A172 (cell line): ENCODE measurements at places on chromosomes 7 and 10. TPM values are rescaled to one million over a fixed set of nuclear protein-coding genes. Genes with fewer than 3 reads are reported as not detected.

DNA sequence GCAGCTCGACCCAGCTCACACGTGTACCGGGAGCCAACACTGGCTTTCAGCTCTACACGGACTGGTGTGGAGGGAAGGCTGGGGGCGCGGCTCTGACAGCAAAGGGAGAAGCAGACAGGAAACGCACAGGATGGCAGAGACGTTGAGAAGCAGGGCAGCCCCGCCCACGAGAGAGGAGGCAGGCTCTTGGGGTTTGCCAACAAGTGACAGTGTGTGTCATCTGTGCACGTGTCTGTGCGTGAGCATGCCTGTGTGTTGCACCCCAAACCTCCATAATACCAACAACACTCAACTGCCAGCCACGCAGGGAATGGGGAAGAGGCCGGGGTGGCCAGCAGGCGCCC lies 64.4 kb upstream of the PDGFA start:
- peak; percentile 63 for DNase-seq

Gene ATRNL1
- total RNA-seq: 11.4 and 15.2 TPM in 2 replicates

DNA sequence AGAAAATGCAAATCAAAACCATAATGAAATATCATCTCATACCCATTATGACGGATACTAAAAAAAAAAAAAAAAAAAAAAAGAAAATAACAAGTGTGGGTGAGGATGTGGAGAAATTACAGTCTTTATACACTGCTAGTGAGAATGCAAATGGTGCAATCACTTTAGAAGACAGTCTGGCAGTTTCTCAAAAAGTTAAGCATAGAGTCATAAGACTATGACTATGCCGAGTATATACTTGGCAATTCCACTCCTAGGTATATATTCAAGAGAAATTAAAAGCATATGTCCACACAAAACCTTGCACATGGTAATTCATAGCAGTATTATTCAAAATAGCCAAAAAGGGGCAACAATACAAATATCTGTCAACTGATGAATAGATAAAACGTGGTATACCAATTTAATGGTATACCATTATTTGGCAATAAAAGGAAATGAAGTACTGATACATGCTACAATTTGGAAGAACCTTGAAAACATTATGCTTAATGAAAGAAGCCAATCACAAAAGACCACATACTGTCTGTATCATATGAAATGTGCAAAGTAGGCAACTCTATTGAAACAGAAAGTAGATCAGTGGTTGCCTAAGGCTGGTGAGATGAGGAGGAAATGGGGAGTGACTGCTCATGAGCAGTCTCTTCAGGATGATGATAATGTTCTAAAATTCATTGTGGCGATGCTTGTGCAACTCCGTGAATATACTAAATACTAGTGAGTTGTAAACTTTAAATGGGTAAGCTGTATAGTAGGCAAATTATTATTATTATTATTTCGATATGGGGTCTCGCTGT lies 90.1 kb upstream of the NANOS1 start:
- DNase-seq: no peak

Gene ECHDC3
- not detected in 2 replicates for total RNA-seq

Gene ZNF775
- total RNA-seq: 5.7 and 11.1 TPM in 2 replicates

GRCh38 chr7:43585562-43585961 lies 2.7 kb downstream of the STK17A start:
- peak; percentile 34 for DNase-seq

Gene COL13A1
- 0.86 and 1.1 TPM in 2 replicates for total RNA-seq

Gene C10orf105
- not detected in 2 replicates for total RNA-seq

- DNase-seq: no peak
These were observed 151.3 kb downstream of the REEP3 start for GRCh38 chr10:63672491-63672890.

- no peak for DNase-seq
These were observed 259.7 kb downstream of the CALN1 start for GRCh38 chr7:72152161-72153131.

Gene NT5C2
- 96.1 and 135 TPM in 2 replicates for total RNA-seq

Gene EMX2
- total RNA-seq: 0.05 and 0.81 TPM in 2 replicates

- no peak for DNase-seq
These were observed 6.9 kb downstream of the PFKP start for GRCh38 chr10:3074145-3074665.

Gene CDNF
- 1.2 and 1.8 TPM in 2 replicates for total RNA-seq

DNA sequence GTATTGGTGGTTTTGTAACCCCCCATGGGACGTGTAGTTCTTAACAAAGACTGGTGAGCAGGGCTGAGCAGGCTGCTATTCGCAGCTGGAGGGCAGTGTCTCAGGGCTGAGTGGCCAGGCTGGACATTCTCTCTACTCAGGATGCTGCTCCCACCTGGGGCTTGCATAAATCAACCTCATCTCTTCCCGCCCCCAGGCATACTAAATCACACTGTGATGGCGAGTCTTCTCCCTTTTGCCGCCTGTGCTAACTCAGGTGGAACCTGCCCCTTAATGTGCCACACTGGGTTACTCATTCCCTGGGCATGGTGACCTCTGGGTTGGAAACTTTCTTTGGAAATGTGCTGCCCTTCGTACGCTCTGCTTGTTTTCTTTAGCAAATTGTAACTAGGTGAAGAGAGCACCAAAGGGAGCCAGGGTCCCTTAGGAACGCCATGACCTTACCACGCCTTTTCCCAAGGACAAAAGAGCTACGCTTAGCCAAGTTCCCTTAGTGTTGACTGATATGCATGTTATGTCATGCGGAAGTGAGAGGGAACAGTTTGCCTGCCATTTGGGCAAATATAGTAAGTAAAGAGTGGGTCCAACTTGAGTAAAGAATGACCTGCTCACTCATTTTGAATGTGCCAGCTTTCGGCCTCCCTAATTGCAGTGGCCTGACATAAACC lies 40.4 kb upstream of the COBL start:
- no peak for DNase-seq

Gene ACSL5
- 0.91 and 0.96 TPM in 2 replicates for total RNA-seq

DNA sequence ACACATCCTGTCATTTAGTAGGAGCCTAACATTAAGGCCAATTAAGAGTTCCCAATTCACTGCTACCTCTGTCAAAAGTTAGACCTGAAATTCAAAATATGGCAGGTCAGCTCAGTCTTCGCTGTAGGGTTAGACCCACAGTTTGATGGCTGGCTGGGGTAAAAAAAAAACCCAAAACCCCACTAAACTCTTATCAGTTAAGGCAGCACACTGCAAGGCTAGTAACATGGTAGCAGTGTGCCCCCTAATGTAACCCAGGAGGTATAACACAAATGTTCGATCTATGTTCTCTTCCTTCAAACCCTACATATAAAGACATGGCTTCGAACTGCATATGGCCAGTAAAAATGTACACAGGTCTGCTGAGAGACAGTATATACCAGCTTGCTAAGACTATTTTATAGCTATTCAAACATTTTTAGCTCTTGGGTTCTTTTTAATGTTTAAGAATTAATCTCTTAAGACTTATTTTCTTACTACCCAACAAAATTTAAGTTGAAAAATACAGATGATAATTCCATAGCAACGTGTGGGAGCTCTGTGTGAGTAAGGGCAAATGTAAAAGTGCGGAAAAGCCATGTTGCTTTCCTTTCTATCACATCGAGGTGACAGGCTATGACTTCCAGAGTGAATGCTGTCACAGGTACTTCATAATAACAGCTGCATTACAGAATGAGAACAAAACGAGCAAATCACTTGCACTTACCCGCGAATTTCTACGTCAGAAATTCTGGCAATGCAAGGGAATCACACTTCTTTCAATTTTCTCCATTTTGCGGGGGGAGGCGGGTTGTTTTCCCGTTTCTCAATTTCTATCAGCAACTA lies 168.4 kb upstream of the IMMP2L start:
- peak; percentile 28 for DNase-seq

- DNase-seq: no peak
These were observed 3.5 kb downstream of the FOXP2 start for GRCh38 chr7:114418117-114418516.

Gene HOXA6
- 0.48 TPM in 1 of 2 replicates, not detected in the other for total RNA-seq

GRCh38 chr10:71249996-71250395 lies 37.6 kb downstream of the UNC5B start:
- no peak for DNase-seq

GRCh38 chr7:81447351-81447952 lies 322.4 kb downstream of the HGF start:
- peak; percentile 78 for DNase-seq

DNA sequence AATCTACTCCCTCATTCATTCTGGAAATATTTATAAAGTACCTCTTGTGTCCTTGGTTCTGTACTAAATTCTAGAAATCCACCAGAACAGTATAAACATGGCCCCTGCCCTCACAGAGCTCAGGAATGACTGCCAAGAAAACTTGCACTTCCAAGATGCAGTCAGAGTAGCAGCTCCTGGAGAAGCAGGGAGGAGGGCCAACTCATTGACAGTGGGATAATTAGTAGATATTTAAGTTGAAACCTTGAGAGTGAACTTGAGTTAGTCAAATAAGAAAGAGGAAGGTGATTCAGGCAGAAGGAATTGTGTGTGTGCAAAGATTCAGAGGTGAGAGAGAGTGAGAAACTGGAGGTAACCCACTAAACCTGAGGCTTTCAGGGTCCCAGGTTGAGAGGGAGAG lies 182.2 kb upstream of the INHBA start:
- DNase-seq: peak; percentile 53

DNA sequence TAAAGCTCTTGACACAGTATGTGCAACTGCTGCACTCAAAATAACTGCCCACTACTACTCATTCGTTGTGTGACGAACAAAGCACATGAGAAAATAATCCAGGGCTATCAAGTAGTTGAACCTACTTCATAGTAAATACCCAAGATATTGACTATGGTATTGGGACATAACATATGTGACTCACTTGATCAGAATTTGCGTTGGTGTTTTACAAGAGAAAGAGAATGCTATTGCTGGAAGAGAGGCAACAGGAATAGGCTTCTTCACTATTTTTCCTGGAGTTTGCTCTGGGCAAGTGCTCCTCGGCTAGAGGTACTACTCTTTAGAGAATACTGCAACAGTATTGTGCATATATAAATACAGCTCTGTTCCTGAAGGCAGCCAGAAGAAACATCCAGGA lies 2.5 kb downstream of the DGKB start:
- DNase-seq: no peak

Gene GIMAP1
- not detected in 2 replicates for total RNA-seq

Gene ABHD11
- total RNA-seq: 35.9 and 46.9 TPM in 2 replicates

DNA sequence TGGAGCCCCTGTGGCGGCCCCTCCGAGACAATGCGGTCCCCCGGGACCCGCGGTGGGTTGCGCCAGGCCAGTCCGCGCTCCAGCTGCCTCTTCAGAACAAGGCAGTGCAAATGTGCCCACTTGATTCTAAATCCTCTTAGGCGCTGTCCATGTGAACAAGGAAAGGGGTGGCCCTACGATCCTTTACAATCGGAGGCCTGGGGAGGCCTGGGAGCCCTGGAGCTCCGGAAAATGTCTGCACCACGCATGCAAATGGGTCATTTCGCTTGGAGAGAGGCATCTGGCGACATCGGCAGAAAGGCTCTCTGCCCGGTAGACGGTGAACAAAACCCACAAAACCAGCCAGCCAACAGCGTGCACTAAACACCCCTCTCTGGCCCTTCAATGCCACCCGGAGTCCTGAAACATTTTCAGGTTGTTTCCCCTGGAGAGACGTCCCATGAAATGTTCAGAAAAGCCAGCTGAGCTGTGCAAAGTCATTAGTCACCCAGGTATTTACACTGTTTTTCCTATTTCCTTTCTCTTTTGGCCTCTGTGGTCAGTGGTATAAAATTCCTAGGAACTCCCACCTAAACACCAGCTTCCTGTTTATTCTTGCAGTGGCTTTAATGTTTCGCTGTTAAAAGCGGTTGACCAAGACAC lies 102.8 kb upstream of the ZNF438 start:
- DNase-seq: peak; percentile 88

Gene OPN1SW
- not detected in 2 replicates for total RNA-seq

DNA sequence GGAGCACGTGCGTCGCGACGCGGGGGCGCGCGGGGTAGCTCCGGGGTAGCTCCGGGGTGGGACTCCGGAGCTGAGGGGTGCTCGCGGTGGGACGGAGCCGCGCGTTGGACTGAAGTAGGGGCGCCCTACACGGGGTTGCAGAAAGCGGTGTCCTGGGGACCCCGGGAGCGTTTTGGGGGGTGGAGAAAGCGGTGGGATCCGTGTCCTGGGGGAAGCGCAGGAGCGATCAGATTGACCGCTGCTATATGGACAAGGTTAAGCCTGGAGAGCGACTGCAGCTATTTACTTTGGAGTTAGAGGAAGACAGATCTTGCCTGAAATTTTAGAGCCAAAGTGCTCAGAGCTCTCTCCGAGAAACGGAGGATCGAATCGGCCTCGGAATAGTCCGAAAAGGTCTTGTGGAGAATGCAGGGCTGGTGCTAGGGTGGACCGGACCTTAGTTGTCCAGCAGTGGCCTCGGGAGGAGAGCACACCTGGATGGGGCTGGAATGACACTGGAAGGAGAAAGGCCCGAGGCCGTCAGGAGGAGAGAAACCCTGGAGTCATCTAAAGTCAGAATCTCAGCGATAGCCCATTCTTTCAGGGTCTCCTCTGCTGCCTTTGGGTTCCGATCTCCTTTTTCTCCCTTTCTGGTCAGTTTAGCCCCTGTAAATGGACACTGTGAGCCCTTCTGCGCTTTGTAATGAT lies 564 bp downstream of the PDSS1 start:
- no peak for DNase-seq

- DNase-seq: peak; percentile 26
These were observed 27.8 kb downstream of the ZNF33A start for GRCh38 chr10:38038107-38038931.

Gene CABCOCO1
- total RNA-seq: 0.33 and 1.1 TPM in 2 replicates

DNA sequence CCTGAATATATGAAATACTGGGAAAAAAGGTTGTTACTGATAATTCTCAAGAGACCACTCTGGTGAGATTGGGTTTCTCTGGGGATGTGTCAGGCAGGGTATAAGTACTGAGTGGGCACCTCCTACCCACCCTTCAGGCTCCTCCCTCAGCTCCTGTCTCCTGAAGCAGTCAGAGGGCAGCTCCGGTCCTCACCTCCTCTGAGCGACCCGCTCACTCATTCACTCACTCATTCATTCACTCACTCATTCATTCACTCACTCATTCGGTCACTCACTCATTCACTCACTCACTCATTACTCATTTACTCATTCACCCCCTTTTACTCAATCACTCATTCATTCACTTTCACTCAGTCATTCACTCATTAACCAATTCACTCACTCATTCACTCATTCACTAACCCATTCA lies 6.9 kb upstream of the PFKP start:
- DNase-seq: no peak

GRCh38 chr7:69608878-69609277 lies 10.6 kb downstream of the AUTS2 start:
- no peak for DNase-seq

DNA sequence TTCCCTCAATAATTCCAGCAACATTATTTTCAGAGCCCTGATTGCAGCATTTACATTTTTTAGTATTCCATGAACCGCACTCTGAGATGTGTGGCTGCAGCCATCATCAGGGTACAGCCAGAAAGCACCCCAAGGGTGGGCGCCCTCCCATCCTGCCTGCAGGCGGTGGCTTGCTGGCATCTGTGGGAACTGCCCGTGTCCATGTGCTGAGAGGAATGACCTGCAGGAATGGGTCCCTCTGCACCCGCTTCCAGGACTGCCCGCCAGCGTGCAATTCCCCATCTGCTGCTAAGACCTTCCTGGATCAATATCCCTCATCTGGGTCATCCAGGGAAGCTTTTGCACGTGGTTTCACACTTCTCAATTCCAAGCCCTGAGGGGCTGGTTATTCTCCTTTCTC lies 32.8 kb upstream of the NUB1 start:
- no peak for DNase-seq
